ENCODE measurements at places on chromosomes 6 and 20.
A peak's percentile ranks its signal among the peaks of the same experiment; 100 is the strongest.

- no peak for DNase-seq
These were observed 45.3 kb upstream of the SMIM8 start for GRCh38 chr6:87277123-87277522.

DNA sequence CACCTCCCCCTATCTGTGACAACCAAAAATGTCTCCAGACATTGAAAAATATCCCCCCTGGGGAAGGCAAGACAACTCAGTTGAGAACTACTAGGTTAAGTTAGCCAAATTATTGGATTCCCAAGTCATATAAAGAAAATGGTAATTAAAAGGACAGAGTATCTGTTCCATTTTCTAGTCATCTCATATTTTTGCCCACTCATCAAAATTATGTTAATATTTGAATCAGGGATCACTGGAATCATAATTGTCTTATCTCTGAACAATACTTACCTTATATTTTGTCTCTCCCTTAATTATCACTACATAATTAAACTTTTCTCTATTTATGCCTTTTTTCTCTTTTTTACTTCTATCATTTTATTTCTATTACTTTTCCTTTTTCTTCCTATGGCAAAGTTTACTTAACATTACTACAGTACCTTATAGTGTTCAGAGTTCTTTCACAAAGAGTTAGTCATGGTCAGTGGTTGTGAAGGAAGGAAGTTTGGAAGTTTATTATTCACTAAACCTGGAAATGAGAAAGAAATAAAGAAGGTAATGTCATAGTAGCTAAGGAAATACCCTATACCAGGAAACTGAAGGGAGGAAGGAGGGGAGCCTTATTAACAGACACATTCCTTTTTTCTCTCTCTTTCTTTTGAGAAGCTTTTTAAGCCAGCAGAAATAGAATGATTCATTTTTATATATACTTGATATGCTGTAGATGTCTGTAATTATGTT is 332.9 kb downstream of the COL12A1 start:
- DNase-seq = no peak

GRCh38 chr6:46356543-46356942 is 134.7 kb downstream of the RCAN2 start:
- no peak for DNase-seq

DNA sequence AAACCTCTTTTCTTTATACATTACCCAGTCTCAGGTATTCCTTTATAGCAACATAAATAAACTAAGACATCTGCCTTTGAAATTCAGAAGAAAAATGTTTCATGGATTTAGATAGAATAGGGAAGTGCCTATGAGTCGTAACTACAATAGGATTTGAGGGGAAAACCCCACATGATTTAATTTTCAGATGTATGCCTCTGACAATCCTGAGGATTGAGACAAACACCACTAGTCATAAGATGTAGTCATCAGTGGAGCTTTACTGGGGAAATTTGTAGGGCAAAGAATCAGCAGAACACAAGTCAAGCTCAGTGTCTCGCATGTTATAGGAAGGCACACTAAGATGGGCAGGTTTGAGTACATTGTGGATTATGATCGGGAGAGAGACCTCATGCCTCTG is 566.4 kb downstream of the BMP2 start:
- DNase-seq = no peak

GRCh38 chr20:51651921-51652549 is 109.5 kb upstream of the NFATC2 start:
- DNase-seq = peak; percentile 20
